ENCODE measurements at places on chromosomes 12 and 14.

- no peak for DNase-seq
These were observed 180.6 kb downstream of the AACS start for GRCh38 chr12:125245581-125246557.

- DNase-seq = no peak
These were observed 30.4 kb upstream of the DACT1 start for GRCh38 chr14:58607131-58607951.

- peak; percentile 59 for DNase-seq
These were observed 66.7 kb upstream of the ATP2B1 start for GRCh38 chr12:89775063-89775985.

DNA sequence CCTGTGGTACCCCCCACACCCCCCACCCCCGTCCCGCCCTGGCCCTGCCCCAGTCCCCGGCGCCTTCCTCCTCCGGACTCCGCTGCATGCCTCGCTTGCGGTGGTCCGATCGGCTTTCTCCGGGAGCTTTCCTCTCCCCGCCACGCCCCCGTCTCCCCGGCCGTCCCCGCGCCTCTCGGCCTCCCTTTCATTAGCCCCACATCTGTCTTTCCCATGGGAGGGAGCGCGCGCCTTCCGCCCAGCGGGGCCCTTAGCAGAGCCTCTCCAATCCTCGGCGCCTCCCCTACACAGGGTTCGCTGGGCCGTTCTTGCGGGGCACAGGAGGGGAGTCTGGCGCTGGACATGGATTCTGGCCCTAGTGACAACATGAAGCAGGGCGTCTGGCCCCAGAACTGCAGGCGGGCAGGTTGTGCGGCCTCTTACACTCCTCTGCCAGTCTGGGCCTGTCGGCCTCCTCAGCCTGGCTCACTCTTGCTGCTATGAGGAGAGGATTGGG, 1.5 kb upstream of the EFS start:
- DNase-seq = no peak
